ENCODE measurements at places on chromosomes 2 and 18.

- DNase-seq: peak; percentile 32
Measured at GRCh38 chr2:104872866-104873688, 19.2 kb downstream of the POU3F3 start.

DNA sequence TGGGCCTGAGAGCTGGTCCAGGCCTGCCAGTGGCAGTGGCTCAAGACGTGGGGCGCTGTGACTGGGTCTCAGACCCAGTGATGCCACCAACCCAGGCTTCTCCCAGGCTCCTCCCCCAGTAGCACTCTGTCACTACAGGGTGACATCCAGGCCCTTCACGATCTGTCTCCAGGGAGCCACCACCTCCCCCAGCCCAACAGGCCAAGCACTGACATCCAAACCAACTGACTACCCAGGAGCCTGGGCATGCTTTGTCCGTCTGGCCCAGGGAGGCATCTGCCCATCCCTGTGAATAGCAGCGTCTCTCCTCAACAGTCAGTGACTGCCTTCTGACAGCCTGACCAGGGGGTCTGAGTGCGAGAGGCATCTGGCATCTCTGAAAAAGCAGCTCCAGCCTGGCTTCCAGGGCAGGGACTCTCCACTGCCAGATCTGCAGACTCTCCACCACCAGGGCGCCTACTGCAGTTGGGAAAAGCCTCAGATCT, 13.0 kb downstream of the TEX44 start:
- DNase-seq: no peak

- no peak for DNase-seq
Measured at GRCh38 chr18:13159579-13159978, 59.0 kb upstream of the LDLRAD4 start.

GRCh38 chr18:58190842-58191530, 147.0 kb downstream of the NEDD4L start:
- no peak for DNase-seq

- DNase-seq: no peak
Measured at GRCh38 chr2:172219201-172219600, 116.5 kb upstream of the DLX2 start.

GRCh38 chr2:47903781-47904490, 2.4 kb downstream of the FBXO11 start:
- DNase-seq: no peak

DNA sequence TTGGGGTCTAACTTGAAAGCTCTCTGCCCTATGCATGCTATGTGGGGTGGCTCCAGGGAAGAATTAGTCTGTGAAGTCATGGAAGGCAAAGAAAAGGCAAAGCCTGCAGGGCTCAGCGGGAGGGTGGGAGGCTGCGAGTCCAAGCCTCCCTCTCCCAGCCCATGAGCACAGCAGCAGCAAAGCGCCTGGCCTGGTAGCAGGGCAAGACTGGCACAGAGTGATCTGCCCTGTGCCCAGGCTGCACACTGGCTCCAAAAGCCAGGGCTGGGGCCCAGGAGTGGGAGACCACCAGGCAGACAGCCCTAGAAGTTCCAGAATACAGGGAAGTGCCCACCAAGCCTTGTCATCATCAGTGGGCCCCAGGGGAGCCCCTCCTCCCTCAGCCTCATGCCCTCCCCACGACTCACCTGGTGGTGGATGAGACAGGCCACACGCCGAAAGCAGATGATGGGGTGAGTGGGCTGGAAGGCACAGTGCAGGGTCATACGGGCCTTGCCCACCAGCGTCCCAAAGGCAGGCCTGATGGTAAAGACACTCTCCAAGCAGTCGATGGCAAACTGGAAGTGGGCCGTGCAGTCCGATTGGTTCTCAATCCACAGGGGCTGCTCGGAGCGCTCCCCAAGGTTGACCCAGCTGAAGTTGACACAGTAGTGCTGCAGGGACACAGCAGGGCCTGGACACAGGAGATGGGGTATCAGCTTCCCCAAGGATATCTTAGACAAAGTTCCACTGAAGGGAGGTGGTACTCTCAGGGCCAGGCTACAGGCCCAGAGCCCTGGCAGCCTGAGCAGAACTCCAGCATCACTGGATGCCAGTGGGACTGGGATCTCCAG, 12.1 kb downstream of the CFAP65 start:
- no peak for DNase-seq

DNA sequence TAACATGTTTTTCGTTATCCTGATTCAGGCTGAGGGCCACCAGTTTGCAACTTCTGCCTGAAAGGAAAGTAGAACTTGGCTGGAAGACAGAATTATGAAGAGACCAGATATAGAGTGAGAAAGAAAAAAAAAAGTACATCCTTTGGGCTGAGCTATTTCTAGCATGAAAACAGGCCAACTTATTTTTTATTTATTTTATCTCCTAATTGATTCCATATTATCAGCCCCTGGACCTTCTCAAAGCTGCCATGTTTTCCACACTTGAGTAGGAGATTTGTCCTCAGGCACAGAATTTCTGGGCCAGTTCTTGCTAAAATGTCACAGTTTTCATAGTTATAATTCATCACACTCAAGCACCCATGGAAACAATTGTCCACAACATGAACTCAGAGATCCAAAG, 586.8 kb upstream of the CNTNAP5 start:
- DNase-seq: no peak

DNA sequence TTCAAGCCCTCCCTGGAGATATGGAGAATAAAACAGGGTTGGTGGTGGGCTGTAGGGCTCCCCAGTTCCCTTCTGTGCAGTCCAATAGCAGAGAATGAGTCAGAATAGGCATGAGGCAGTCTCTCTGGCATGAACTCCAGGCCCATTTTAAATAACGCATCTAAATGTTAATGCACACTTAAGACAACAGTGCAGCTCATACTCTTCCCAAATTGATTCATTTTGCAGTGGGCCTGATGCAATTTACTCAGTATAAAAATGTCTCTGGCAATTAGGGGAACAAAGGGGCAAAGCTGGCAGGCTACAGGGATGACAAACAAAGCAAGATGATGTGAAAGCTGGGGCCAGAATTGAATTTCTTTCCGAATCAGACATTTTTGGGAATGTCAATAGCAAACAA, 402.8 kb downstream of the CLIP4 start:
- no peak for DNase-seq

DNA sequence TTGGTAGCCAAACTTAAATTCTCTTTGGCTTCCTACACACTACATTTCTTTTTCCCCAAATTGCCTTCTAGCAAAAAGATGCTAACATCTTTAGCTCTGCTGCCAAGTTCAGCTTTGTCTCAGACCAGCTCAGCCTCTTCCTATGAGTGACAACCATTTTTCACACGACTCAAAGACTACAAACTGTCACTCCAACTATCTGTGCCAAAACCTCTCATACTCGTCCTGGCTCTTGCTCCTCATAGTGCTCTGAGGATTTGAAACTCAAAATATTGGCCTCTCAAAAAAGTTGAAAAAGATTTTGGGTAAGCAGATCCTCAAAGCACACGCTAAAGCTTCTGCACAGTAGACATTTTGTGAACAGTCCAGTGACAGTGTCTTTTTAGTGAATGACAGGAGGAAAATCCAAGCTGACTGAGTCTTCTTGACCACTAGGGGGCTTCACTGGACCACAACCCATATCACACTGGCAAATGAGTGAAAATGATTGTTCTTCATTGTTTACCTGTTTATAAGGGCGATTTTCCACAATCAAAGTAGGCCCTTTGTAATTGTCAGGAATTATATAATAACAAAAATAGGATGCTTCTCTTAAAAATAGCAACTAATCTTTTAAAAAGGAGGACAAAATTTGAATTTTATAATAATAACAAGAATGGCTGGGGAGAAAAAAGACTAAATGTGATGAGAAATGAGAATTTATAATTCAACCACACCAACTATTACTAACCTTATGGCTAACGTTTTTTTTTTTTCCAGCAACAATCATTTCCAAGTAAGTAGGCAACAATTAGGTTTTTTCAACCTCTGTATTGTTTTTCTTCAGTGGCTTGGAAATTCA, 85.5 kb upstream of the PGAP1 start:
- DNase-seq: no peak

GRCh38 chr2:19228715-19229114, 129.7 kb downstream of the OSR1 start:
- DNase-seq: no peak

- DNase-seq: no peak
Measured at GRCh38 chr18:45962461-45962860, 4.7 kb downstream of the EPG5 start.

- no peak for DNase-seq
Measured at GRCh38 chr2:156532989-156533388, 96.8 kb downstream of the GPD2 start.

- no peak for DNase-seq
Measured at GRCh38 chr2:54478899-54479298, 22.8 kb downstream of the SPTBN1 start.

GRCh38 chr2:26011990-26012856, 21.7 kb upstream of the RAB10 start:
- peak; percentile 38 for DNase-seq

GRCh38 chr18:77124452-77124922, 8.1 kb downstream of the MBP start:
- DNase-seq: no peak

DNA sequence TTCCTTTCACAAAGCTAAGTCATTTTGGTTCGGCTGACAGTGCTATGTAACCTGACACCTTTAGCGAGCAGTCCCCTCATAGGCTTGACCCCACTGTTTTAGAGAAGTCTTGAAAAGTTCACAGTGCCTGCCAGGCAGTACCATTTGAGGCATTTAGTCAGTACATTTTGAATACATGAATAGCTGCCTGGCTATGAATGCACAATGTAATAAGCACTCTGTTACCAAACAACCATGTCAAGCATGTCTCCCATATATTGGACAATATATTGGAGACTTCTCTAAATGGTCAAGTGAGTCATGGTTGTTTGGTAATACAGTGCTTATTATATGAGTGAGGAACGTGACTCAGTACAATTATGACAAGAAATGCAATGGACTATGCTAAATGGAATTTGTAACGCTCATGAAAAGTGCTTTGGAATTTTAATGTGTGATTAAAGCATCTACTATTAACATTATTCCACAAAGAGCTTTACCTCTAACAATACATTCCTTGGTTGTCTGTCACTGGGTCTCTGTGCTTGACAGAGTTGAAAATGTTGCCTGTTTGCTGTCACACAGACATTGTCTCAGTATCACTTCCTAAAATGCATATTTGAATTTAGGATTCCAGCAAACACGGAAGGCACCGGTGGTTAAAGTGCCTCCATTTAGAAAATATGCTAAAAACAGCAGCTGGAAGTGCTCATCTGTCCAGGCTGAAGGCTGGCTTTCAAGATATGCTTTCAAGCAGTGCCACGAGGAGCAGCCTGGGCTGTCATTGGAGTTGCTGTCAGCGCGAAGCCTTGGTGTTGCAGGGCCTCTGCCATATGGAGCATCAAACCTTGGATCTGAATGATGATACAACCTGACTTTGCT, 458.6 kb downstream of the FBXO15 start:
- DNase-seq: no peak

GRCh38 chr18:24063121-24063731, 48.7 kb downstream of the TTC39C start:
- no peak for DNase-seq

DNA sequence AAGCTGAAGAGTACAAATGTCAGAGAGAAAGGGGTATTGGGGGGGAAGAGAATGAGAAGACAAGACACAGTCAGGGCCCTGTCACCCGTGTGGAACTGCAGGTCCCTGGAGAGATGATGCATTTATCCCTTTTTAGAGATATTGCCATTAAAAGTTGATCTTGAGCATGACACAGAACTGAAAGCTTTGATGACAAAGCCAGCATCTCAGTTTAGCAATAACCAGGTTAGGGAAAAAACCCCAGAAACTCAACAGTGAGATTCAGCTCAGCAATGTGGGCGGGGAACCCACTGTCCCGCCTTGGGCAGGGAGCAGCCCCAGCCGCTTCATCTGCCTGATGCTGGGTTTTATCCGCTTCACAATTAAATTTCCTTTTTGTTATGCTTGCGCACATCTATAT, 181.1 kb downstream of the NEDD4L start:
- no peak for DNase-seq

- DNase-seq: peak; percentile 56
Measured at GRCh38 chr2:239278941-239279365, 121.9 kb downstream of the HDAC4 start.

GRCh38 chr2:118903551-118904479, 38.2 kb upstream of the MARCO start:
- DNase-seq: no peak

DNA sequence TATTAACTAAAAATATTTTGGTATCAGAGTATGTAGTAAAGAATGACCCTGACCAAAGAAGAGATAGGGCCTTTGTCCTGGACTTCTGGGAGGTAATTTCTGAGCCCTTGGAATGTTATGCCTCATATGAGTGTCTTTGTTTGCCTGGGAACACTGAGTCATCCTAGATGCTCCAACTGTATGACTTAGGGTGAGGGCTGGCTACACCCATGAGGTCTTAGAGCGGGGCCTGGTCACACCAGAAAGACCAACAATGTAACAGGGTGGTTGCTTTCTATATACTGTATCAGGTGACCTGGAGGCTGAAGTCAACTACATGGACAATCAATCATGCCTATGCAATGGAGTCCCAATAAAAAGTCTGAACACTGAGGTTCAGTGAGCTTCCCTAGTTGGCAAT, 253.1 kb downstream of the MBD2 start:
- DNase-seq: no peak

DNA sequence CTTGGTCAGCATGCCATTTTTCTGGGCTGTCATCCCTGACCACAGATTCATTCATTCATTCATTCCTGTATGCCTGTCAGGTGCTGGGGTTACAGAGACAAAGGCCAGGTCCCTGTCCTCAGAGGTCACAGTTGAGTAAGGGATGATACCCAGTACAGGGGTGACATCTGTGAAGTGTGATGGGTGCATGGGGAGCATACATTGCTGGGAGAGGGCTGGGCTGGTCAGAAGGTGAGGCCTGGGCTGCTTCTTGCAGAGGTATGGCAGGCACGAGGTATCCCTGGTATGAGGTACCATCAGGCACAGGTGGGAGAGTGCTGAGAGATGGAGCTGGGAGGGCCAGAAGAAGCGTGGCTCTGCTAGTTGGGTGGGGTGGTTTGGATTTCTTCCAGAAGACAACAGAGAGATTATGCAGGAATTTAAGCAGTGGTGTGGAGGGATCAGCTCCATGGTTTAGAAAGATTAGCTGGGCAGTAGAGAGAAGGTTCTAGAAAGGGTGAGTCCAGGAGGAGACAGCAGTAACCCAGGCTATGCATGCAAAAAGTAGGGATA, 181.9 kb upstream of the HAAO start:
- no peak for DNase-seq
